Muscle of arm (tissue), 14 donors: ENCODE measurements at places on chromosomes 6 and 20.

- no peak for DNase-seq
Observed at GRCh38 chr6:130912434-130912833, 85.2 kb downstream of the SMLR1 start.

DNA sequence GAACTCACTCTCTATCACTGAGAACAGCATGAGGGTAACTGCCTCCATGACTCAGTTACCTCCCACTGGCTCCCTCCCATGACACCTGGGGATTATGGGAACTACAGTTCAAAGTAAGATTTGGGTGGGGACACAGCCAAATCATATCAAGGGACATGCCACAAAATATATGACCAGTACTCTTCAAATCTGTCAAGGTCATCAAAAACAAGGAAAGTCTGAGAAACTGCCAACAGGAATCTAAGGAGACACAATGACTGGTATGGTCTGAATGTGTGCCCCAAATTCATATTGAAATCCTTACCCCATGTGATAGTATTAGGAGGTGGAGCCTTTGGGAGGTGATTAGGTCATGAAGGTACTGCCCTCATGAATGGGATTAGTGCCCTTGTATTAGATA is 258.8 kb downstream of the TPBG start:
- DNase-seq: no peak

DNA sequence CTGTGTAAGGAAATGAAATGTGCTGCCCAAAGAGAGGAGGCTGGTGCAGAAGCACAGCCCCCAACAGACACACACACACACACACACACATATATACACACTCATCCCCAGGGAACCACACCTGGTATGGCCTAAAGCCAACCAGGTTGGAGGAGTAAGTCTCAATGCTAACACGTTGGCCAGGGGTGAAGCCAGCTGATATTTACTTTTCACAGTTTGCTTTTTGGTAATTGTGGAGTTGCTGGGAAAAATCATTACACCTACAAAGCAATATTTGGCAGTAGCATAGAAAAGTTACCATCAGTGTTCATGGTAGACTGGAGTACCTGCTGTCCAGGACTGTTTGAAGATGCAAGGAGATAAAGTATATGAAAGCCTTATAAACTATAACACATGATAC is 50.3 kb upstream of the NAA20 start:
- no peak for DNase-seq

GRCh38 chr20:47063407-47063806 is 168.8 kb downstream of the EYA2 start:
- DNase-seq: no peak

DNA sequence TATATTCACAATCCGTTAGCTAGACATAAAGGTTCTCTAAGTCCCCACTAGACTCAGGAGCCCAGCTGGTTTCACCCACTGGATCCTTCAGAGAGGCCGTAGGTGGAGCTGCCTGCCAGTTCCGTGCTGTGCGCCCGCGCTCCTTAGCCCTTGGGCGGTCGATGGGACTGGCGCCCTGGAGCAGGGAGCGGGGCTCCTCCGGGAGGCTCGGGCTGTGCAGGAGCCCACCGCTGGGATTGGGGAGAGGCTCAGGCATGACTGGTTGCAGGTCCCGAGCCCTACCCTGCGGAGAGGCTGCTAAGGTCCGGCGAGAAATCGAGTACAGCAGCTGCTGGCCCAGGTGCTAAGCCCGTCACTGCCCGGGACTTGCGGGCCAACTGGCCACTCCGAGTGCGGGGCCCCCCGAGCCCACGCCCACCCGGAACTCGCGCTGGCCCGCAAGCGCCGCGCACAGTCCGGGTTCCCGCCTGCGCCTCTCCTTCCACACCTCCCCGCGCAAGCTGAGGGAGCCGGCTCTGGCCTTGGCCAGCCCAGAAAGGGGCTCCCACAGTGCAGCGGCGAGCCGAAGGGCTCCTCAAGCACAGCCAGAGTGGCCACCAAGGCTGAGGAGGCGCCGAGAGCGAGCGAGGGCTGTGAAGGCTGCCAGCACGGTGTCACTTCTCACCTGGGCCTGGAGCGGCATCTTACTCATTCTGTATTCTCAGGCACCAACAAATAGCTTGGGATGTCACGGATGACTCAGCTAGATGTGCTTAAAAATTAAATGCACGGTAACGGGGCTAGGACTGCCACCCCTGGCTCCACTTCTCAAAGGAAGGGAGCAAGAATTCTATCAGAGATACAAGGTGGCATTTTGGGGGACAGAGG is 44.1 kb downstream of the IRF4 start:
- DNase-seq: no peak

- DNase-seq: no peak
Observed at GRCh38 chr6:148703900-148704299, 42.9 kb upstream of the UST start.

GRCh38 chr6:109892451-109893435 is 85.4 kb upstream of the GPR6 start:
- DNase-seq: no peak

GRCh38 chr20:22529150-22530019 is 55.0 kb downstream of the FOXA2 start:
- DNase-seq: no peak

GRCh38 chr6:3776881-3777507 is 25.5 kb upstream of the PXDC1 start:
- no peak for DNase-seq

- peak; percentile 17 for DNase-seq
Observed at GRCh38 chr20:38633577-38634093, 32.0 kb downstream of the ARHGAP40 start.

- DNase-seq: no peak
Observed at GRCh38 chr6:128036808-128037570, 136.1 kb upstream of the THEMIS start.

GRCh38 chr6:134397676-134398075 is 79.8 kb upstream of the SGK1 start:
- no peak for DNase-seq

DNA sequence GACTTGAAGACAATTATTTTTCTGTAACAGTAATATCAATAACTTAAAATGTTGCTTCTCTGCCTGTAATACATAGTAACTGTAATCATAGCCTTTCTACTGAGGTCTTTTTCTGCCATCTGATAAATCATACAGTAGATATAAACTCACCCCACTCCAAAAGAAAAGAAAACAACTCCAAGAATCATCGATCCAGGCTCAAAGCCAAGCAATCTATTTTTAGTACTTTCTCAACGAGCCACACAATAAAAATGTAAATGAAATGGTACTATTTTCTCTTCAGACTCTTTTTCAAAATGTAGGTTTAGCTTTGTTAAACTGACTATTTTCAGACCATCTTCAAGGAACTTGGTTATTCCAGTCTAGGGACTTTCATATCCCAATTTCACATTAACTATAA is 493.3 kb downstream of the ADGRB3 start:
- no peak for DNase-seq

GRCh38 chr6:103139377-103139776 is 1720.3 kb downstream of the HACE1 start:
- DNase-seq: no peak
